Vagina (tissue), 2 donors: ENCODE measurements at places on chromosomes 16 and 17.

- DNase-seq: no peak
Measured at GRCh38 chr16:73040735-73041402, 7.1 kb downstream of the ZFHX3 start.

- DNase-seq: no peak
Measured at GRCh38 chr16:84566545-84567257, 51.2 kb downstream of the COTL1 start.

GRCh38 chr16:23494188-23494587 is 16.1 kb downstream of the GGA2 start:
- DNase-seq: no peak

GRCh38 chr17:61401389-61402072 is 1.9 kb downstream of the TBX2 start:
- no peak for DNase-seq

DNA sequence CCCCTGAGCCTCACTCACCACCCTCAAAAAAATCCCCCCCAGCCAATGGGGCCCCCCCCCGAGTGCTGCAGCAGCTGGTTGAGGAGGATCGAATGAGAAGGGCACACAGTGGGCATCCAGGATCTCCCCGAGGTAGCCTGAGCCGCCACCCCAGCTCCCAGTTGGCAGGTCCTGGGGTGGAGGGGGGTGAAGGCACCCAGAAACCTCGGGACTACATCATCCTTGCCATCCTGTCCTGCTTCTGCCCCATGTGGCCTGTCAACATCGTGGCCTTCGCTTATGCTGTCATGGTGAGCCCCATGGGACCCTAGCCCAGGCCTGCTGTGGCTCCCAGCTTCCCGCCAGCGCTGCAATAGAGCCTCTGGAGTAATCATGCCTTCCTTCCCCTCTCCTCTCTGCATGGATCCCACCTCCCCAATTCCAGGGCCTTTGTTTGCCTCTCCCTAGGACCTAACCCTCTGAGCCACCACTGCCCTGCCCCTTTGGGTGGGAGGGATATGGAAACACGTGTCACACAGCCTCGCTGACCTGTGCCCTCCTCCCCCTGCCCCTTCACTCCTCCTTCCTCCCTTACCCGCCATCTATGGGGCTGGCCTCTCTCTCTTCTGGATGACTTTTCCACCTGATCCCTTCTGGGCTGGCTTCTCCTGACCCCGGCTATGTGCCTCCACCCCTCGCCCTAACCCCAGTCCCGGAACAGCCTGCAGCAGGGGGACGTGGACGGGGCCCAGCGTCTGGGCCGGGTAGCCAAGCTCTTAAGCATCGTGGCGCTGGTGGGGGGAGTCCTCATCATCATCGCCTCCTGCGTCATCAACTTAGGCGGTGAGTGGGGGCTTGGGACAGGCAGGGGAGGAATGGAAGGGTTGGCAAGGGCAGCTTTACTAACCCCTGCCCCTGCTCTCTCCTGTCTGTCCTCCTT is 1.9 kb downstream of the PRRT2 start:
- DNase-seq: no peak

- no peak for DNase-seq
Measured at GRCh38 chr17:48149787-48150463, 42.4 kb downstream of the SNX11 start.

- no peak for DNase-seq
Measured at GRCh38 chr17:59287452-59287851, 44.0 kb upstream of the YPEL2 start.

DNA sequence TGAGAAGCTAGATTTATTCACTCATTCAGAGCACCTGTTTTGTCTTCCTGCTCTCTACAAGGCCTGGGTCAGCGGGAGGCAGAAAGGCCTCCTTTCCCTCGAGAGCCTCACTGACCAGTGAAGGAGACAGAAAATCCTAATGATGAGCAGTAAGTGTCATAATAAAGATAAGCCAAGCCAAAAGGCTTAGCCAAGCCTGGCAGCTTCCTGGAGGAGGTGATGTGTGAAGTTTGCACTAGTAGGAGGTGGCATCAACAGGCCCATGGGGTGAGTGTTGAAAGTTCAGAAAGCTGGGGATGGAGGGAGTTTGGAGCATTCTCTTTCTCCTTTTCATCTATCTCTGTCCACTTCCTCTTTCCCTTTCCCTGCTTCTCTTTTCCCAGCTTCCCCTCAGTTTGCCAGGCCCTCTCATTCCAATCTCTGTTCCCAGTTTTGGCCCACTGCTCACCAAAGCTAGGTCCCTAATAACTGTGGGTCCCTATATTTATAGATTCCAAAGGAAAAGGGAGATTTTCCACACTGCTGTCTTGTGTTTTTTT is 16.5 kb upstream of the SPNS3 start:
- no peak for DNase-seq

DNA sequence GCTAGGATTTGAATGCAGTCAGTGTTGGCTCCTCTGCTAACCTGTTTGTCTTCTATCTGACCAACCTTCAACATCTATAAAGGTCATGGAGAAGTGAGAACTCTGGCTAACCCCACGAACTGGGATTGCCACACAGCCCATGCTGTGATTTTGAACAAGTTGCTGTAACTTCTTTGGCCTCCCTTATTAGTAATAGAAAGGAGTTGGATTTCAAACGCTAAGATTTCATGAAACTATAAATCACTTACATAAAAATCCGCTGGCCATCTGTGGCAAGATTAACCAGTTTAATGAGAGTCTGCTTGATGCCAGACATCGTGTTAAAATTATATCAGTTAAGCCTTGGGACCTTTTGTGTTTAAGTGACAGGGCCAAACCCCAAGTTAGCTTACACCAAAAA is 53.4 kb downstream of the HSD17B2 start:
- no peak for DNase-seq
